Stimulated activated CD8-positive, alpha-beta memory T cell treated with anti-CD3 and anti-CD28 coated beads, Interleukin-15, amount 100 ng/mL, for 48 hours (primary cell): ENCODE measurements at places on chromosomes 12 and 14.

- no peak for DNase-seq
Measured at GRCh38 chr12:110105986-110106385, 18.2 kb upstream of the IFT81 start.

- DNase-seq = no peak
Measured at GRCh38 chr12:34198924-34199323, 176.6 kb downstream of the ALG10 start.

- DNase-seq = no peak
Measured at GRCh38 chr12:85956081-85956480, 82.0 kb downstream of the NTS start.

GRCh38 chr12:85713373-85713772 is 122.8 kb downstream of the RASSF9 start:
- DNase-seq = no peak

DNA sequence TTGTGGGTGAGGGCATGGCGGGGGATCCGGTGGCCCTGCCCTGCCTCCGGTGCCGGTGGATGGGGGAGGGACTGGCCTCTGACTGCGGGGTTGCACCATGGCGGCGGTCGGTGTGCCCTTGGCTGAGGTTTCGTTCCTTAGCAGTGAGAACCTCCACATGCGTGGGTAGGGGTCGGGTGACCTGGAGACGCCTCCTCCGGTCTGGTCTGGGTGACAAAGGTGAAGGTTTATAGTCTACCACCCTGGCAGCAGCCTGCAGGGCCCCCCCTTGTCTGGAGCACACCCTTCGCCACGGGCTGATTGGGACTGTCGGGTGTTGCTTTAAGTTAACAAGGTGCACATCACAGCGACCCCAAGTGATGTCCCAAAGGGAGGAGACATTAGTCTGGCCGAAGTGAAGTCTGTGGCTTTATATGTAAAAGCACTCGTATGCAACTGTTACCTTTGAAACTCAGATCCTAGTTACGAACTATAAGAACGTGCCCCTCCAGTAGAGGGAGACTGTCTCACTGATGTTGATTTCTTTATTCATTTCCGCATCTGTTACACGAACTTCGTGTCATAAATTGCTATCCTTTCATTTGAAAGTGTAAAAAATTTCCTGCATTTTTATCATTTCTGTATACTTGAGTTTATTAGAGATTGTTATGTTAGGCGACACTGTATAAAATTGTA is 74.4 kb downstream of the WDR20 start:
- DNase-seq = no peak

DNA sequence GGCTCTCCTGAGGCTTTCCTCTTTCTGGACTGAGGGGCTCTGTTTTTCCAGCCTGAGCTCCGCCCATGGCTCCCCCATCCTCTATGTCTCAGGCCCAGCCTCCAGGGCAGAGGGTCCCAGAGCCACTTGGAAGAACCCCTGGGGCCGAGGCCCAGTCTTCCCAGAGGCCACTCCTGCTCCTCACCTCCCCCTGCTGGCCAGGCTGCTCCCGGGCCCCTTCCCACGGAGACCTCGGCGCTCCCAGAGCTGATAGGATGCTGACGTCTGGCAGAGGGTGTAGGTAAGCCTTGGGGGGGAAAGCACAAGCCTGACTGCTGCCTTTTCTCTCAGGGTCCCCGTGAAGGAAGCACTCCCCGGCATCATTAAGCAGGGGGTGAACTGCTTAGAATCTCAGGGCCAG is 51.4 kb downstream of the ERH start:
- no peak for DNase-seq

DNA sequence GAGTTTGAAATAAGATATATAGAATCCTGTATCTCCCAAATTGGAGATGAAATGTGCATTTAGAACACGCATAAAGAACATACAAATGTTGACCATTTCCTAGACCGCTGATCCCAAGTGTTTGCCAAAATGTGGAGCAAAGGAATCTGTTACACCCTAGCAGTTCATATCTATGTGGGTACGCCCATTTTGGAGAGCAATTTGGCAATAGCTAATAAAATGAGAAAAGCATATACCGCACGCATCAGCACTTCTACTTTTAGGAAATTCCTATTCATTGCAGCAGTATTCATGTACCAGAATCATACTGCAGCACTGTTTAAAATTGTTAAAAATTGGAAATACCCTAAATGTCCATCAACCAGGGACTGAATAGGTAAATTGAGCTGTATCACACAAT is 937.8 kb downstream of the BCL11B start:
- no peak for DNase-seq

- no peak for DNase-seq
Measured at GRCh38 chr12:59055204-59055860, 135.0 kb upstream of the LRIG3 start.

DNA sequence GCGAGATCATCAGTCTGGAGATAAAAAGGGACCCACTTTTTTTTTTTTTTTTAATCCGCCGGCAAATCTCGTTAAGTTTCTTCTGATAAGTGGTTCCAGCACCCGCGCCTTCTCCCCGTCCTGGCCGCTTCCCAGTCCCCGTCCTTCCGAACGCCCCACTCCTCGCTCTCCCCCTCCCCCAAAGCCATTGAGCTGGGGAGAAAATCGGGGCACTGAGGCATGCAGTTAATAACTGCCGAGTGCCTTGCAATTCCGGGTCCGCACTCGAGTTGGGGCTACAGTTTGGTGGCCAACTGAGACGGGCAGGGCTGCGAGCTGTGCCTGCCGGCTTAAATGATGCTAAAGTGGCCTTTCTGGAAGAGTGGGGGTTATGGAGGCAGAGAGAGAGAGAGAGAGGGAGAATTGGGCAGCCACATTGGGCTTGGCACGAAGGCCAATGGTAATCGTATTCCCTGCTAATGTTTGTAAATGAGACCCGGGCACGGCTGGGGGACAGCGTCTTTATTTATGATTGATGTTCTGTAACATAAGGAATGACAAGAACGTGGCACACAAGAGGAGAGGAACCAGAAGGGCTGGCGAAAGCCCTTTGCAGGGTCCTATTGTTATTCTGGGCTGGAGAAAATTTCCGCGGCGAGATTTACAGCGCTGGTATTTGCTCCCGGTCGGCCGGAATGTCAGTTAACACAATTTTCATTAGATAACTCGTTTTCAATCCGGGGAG is 115.4 kb upstream of the MYL2 start:
- DNase-seq = no peak
